ENCODE measurements at places on chromosomes 7 and 10.

DNA sequence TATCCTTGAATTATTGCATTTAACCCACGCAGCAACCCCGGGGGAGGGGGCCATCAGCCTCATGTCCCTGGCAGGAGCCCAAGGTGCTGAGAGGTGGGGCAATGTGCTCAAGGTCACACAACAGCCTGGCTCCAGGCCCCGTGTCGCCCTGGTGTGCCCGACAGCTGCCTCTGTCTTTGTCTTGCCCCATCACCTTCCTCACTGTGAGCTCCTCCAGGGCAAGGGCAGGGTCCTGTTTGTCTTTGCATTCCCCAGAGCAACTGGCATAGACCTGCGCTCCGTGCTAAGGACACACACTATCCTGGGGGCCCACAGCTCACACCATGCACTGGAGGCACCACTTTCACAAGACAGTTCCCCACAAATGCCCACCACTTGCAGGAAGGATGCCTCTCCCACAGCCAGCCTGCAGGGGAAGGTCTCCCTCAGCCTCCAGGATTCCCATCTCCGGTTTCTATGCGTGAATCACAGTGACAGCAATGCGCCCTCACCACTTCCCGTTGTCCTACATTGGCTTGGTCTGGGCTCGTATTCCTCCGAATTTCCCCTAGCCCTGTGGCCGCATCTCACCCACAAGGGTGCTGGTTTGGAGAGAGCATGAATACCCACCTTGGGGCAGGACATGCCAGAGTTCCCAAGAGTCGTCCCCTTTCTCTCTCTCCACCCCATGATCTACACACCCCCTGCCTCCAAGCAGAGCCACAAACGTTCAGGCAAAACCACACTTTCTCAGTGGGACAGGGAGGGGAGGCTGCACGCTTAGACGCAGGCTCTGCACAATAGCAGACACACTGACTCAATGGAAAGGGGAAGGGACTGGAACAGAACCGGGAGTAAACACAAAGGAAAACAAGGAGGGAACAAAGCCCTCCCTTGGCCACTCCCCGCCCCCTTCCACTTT lies 10.3 kb downstream of the ITPRIP start:
- no peak for DNase-seq

DNA sequence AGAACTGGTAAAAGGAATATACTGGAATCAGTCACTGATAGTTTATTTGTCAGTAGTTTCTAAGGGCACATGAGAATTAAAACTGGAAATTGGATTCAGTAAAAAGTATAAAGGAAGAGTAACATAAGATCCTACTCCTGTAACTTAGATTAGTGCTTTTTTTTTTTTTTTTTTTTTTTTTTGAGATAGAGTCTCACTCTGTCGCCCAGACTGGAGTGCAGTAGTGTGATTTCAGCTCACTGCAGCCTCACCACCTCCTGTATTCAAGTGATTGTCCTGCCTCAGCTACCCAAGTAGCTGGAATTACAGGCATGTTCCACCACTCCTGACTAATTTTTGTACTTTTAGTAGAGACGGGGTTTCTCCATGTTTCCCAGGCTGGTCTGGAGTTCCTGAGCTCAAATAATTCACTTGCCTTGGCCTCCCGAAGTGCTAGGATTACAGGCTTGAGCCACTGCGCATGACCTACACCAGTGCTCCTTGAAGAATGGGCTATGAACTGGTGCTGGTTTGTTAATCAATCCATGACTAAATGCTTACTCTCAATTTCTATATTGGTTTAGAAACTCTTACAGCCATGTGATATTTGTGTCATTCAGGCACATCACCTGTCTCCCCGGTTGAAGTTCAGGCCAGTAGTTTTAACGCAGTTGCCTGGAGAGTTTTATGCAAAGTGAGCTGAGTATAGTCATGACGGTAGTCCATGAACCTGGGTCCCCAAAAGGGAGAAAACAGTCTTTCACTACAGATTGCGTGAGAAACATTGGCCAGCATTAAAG lies 65.0 kb downstream of the ZEB1 start:
- no peak for DNase-seq

GRCh38 chr10:105707603-105708002 lies 1066.5 kb downstream of the SORCS3 start:
- DNase-seq, result no peak

GRCh38 chr7:39413636-39414223 lies 152.5 kb upstream of the YAE1 start:
- no peak for DNase-seq

GRCh38 chr7:28503396-28503795 lies 91.1 kb downstream of the CREB5 start:
- DNase-seq, result no peak

- no peak for DNase-seq
Observed at GRCh38 chr10:16717622-16718395, 99.4 kb downstream of the RSU1 start.

- DNase-seq, result no peak
Observed at GRCh38 chr10:78292982-78293865, 259.6 kb downstream of the RPS24 start.
